ENCODE measurements at places on chromosomes 2 and 18.
A peak's percentile ranks its signal among the peaks of the same experiment; 100 is the strongest.

GRCh38 chr2:200622106-200622505, 36.3 kb downstream of the AOX1 start:
- DNase-seq, result no peak

DNA sequence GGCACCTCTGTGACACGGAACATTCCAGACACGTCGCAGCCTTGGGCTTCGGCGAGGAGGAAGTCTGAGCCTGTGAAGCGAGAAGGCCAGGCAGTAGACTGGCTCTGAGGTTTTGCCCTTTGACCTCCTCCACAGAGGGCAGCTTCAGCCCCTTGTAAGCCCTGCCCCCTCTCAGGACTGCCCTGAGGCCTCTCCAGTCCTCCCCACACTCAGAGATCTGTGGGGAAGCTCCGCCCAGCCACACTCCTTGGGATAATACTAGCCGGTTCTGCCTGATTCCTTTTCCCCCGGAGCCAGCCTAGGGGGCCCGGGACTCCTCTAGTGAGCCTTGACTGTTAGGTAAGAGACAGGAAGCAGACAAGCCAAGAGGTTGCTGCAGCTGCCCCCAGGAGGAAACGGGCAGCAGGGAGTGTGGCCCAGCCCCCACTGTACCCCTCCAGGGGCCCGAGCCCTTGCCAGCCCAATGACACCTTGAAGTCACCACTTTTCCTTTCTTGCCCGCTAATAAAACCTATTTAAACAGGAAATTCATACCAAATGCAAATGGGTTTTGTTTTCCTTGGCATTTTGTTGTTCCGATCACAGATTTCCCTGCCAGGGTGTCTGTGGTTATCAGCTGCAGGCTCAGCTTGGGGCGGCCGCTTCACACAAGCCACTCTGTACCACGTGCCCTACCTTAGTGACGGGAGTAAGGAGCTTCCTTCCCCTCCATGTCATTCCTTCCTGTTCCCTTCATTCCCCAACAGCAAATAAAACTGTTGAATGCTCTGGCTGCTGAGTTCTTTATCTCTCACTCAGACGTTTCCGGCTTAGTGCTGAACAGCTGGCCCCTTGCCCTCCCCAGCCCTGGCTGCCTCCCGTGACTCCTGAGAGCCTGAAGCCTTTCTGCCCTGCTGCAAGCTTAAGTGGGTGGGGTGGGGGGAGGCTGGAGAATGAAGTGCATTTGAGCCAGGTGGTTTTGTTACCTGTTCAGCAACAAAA, 124.7 kb downstream of the CABLES1 start:
- no peak for DNase-seq

- no peak for DNase-seq
Measured at GRCh38 chr2:27996156-27996922, 105.8 kb downstream of the BABAM2 start.

DNA sequence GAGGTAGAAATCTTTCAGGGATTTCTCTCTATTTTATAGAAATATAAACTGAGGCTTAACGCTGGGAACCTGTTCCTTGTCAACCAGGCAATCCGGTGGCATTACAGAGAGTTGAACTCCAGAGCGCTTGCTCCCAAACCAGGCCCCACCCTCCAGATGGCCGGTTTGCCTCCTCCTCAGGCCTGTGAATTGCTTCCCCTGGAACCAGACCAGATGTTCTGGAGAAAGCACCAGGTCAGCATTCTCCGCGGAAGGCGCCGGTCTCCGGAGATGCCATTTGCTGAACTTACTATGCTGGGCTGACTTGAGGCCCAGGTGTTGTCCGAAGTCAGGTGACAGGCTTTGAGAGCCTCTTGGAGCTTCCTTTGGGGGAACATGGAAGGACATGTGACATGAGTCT, 17.2 kb downstream of the TNP1 start:
- DNase-seq, result no peak

DNA sequence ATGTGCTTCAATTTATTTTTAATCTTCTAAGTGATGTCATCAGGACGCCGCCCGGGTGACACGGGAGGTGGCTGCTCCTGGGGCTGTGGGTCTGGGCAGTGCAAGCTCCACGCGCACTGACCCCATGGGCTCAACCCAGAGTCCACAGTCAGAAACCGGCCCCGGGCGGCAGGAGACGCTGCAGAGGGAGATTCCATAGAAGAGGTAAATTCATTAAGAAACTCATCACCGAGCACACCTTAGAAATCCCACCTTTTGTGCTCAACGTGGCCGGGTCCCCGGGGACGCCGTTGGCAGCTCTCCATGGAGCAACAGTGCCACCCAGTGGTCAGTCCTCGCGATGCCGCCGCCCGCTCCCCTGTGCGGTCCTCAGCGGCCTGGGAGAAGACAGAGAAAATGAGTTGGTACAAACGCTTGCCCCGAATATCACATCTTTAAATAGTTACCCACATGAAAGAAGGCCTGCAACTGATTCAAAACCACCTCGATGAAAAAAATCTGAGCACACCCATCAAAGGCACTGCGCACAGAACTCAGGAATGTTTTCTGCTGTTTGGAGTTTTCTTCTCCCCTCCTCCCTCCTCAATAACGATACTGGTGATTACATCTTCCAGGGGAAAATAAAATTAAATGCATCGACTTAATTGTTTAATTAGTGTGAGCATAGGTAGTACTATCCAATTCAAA, 92.6 kb downstream of the CMPK2 start:
- DNase-seq, result peak; percentile 75

GRCh38 chr2:8599421-8600242, 82.2 kb upstream of the ID2 start:
- no peak for DNase-seq

- DNase-seq, result no peak
Measured at GRCh38 chr2:17979707-17980106, 101.2 kb downstream of the KCNS3 start.

All from NCI-H1694 (cell line).